ENCODE measurements at places on chromosomes 16 and 17.

DNA sequence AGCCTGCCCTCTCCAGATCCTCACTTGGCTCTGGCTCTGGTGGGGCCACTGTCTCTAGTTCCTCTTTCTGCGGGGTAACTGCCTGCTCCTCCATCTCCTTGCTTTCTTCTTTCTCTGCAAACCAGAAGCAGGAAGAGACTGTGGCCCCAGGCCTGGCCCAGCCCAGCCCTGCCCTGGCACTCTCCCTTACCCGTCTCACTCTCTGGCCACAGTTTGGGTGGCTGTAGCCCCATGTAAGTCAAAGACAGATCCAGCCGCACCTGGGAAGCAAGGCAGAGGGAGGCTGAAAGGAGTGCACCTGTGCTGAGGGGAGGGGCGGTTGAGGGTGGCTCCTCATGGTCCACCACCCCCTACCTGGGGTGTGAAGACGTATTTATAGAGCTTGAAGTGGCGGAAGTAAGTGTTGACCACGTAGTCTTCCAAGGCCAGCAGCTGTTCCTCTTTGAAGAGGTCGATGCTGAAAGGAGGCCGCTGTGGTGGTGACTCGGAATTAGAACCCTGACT lies 2.8 kb downstream of the CFAP119 start:
- no peak for DNase-seq

DNA sequence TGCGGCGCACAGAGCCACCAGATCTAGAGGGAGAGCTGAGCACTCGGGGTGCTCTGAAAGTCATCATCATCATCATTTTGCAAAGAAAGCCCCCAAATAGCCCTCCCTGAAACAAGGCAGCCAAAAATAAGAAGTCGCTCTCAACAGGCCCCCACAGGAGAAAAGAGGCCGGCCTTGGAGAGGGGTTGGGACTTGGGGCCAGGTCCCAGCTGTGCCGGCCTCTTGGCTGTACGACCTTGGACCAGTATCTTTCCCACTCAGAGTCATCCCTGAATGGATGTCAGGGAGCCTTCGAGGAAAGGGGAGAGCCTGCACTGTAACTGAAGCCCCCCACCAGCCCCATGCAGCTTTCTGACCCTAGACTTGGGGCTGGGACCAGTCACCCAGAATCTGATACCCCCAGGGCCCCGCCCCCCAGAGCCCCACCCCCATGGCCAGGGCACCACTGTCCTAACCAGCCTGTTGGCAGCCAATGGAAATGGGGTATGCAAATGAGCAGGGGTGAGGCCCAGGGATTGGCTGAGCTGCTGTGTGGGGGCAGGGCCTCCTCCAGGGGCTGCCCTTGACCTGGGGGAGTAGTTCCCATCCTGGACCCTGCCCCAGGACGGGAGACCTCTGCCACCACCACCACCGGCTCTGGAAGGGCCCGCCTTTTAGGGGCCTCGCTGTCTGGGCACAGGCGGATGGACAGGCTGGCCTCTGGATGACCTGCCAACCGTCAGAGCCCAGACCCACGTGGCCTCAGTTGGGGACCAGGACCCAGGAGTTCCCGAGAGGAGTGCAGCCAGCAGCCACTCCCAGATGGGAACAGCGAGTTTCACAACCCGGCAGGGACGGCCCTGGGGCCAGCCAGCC lies 15.4 kb downstream of the ZFPM1 start:
- no peak for DNase-seq

DNA sequence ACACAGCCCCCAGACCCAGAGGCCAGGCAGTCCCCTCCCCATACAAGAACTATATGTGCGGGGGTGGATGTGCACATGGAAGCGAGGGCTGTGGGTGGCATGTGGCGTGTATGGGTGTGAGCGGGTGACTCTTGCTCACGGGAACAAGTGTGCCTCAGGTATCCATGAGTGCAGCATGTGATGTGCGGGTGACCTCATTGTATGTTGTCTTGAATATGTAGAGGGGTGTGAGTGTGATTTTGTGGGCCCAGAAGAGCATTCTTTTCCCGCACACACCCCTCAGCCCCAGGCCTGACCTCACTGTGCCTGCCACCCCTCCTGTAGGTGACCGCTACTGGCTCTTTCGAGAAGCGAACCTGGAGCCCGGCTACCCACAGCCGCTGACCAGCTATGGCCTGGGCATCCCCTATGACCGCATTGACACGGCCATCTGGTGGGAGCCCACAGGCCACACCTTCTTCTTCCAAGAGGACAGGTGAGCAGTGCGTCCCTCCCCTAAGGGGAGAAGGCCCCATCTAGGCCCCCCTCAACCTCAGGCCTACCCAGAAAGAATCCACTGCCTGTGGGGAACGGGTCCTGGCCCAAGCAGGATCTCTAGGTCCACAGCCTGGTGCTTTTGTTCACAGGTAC lies 17.4 kb downstream of the MMP15 start:
- no peak for DNase-seq

- no peak for DNase-seq
Measured at GRCh38 chr16:67395458-67396158, 2.3 kb upstream of the TPPP3 start.

- no peak for DNase-seq
Measured at GRCh38 chr16:63690267-63690666, 1431.6 kb downstream of the CDH11 start.

DNA sequence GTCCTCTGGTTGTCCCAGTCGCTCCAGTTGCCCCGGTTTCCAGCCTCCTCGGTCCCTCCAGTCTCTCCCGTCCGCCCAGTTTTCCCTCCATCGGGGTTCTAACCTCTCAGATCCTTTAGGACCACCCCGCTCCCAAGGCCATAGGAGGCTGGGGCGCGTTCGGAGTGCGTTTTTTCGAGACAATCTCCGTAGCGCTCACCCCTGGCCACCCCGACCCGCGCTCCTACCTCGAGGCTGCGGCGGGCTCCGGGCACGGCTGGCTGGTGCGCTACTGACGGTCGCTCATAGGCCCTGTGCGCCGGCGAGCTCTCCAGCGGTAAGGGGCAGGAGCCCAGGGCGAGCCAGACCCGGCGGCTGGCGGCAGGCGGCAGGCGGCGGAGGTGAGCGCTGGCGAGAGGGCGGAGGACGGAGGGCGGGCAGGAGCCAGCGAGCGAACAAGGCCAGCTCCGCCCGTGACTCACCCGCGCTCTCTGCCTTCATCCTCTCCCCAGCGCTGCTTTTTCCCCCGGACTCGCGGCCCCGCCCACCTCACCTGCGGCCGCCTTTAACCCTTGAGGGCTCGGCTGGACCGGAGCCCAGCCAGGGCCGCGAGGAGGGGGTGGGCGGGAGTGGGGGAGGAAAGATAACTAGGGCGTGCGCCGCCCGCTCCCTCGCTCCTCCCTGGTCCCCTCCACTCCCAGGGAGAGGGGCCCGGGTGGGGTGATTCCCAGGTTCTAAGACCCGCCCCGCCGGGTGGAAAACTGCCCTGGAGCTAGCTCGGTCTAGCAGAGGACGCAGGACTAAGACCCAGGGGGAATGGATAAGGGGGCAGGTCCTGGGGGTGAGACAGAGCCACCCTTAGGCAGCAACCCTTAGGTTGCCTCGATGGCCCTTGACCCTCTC lies at the start of gene SP6:
SP6 (minus strand) TSS at position 472 of the 882 bp plus-strand sequence. CDS start 2,734 bp downstream, outside the sequence.
- DNase-seq: no peak

DNA sequence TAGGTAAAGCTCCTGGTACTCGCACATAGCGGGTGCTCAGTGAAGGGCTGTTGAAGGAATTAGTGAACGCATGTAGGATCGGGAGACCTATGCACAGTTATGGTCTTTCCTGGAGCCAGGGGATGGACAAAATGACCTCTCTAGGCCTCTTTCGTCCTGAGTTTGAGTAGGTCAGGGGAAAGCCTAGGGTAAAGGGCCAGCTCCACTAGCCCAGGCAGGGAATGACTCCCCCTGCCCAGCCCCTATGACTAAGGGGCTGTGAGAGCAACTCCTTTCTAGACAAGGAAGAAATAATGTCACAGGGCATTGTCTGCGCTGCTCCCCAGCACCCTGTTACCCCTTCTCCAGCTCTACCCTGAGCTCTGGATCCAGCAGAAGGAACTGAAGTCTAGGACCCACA lies 24.6 kb upstream of the FMNL1 start:
- no peak for DNase-seq

DNA sequence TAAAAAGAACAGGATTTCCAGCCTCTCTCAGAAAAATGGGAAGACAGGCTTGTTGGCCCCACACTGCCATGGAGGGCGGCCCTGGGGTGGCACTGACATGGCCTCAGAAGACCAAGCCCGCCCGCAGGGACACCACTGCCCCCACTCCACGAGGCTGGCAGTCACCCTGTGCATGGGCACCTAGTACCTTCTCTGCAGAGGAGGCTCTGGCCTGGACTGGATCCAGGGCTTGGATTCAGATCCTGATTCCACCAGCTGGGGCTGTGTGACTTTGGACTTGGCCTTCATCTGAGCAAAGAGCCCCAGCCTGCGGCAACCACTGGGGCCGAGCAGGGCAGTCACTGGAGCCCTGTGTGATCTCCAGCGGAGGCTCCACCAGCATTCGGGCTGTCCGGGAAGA lies 16.8 kb upstream of the FASN start:
- no peak for DNase-seq
